ENCODE measurements at places on chromosomes 6 and 20.

- no peak for DNase-seq
Measured at GRCh38 chr6:111122458-111123286, 35.4 kb downstream of the SLC16A10 start.

DNA sequence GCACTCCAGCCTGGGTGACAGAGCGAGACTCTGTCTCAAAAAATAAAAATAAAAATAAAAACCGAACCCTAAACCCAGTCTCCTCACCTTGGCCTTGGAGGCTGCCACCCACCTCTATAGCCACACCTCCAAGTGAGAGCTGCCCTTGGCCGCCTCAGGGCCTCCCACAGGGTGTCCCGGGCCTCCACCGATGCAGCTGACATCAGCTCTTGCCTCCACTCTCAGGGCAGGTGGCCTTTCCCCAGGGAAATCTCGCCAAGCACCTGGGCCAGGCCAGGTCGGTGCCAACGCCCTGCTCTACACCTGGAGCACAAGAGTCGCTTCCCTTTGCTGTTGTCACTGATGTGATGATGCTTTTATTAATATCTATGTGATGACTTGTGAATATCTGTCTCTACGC is 8.9 kb upstream of the MYL9 start:
- no peak for DNase-seq

DNA sequence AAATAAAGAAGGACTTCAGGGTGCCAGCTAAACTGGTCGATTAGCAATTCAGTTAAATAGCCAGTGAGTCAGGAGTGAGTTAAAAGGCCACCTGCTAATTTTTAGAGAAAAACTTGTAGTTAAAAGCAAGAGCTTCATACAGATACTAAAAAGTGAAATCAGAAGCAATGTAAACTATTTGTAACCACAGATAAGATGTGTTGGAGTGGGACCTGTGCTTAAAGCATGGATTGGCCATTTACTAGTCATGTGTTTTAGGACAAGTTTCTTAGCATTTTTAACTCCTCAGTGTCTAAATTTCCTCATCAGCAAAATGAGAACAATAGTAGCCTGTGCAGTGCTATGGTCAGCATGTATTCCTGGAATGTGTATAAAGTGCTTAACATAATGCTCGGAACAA is 23.8 kb upstream of the HDDC2 start:
- DNase-seq: no peak

DNA sequence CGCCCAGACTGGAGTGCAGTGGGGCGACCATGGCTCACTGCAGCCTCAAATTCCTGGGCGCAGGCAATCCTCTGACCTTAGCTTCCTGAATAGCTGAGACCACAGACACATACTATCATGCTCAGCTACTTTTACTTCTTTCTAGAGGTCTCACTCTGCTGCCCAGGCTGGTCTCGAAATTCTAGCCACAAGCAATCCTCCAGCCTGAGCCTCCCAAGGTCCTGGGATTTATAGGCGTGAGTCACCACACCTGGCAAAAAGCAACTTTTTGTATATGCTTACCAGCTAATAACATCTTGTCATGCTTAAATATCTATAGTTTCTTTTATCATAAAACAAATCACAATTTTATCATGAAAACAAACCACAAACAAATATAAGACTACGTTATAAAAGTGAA is 23.0 kb downstream of the RNASET2 start:
- no peak for DNase-seq

- DNase-seq: no peak
Measured at GRCh38 chr6:106380407-106380806, 19.9 kb downstream of the CRYBG1 start.

GRCh38 chr6:111534231-111534751 is 51.3 kb upstream of the REV3L start:
- DNase-seq: no peak

DNA sequence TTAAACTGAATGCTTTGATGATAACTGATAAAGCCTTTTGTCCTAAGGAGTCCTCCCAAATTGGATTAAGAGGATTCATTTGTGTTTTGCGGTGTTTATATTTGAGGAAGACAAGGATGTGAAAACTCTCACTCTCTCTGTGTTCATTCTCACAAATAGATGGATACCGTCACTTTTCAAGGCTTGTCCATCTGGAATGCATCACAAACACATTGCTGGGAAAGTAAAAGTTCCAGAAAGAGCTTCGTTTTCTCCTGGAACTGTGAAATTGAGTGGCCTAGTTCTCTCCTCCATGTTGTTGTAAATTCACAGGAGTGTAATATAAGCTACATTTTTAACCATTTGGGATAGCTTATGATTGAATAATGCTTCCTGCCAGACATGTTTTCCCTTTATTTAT is 581.6 kb upstream of the FLRT3 start:
- no peak for DNase-seq

GRCh38 chr6:160031442-160031841 is 62.6 kb downstream of the IGF2R start:
- no peak for DNase-seq

DNA sequence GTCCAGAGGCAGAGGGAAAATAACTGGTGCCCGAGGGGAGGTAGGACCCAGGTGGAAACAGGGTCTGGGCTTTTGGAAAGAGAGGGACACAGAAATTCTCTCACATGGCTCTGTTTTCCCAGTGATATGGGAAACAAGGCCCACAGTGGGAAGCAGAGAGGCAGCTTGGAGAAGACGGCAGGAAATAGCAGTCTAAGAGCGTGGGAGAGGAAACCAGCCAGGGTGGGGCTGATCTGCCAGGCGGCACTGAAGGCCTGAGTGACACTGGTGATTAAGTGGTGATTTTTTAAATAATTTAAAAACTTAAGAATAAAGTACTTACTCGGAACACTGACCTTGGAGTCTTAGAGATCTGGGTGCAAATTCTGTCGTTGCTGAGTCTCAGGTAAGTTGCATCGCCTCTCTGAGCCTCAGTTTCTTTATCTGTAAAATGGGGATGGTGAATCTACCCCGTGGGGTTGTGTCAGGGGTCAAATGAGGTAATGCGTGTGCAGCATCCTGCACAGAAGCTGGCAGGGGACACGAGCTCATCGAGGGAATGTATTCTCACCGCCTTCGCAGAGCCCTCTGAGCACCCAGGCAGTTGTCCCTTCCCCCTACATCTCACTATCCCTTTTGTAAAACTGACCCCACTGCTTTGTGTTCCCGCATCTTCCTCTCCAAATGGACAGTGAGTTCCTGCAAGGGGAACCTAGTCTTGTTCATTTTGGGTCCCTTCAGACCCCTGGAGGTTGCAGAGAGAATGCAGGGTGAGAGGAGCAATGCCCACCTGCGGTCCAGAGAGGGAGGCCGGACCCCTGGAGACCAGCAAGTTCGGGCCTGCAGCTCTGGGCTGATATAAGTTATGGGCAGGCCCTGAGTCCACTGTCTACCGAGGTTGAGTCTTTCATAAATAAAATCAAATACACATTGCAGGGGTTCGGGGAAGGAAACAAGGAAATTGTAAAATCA is 228.6 kb upstream of the PMEPA1 start:
- no peak for DNase-seq
